Cerebellar cortex (tissue), 1 donor: ENCODE measurements at places on chromosomes 7 and 10.

GRCh38 chr10:13371897-13372470, 23.9 kb upstream of the SEPHS1 start:
- DNase-seq = peak; percentile 88

GRCh38 chr7:24462984-24463383, 110.3 kb upstream of the PALS2 start:
- DNase-seq = no peak

- DNase-seq = no peak
Observed at GRCh38 chr7:8601121-8601520, 167.7 kb downstream of the NXPH1 start.

GRCh38 chr7:51256209-51256781, 60.3 kb downstream of the COBL start:
- DNase-seq = no peak

DNA sequence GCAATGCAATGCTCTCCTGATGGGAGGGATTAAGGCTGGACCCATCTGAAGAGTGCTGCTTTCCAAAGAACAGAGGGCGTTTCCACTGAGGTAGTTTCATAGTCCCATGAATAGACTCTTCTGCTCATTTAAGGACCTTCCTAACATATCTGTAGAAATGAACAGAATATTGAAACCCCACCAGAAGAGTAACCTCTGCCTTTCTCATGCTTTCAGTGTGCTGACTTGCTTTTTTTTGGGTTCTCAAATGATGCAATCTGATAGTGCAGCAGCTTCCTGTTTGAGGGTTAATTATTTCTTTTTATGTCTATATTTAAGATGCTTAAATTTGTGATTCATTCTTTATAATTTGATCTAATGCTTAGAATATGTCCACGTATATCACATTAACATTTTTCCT, 82.2 kb downstream of the GATA3 start:
- no peak for DNase-seq

DNA sequence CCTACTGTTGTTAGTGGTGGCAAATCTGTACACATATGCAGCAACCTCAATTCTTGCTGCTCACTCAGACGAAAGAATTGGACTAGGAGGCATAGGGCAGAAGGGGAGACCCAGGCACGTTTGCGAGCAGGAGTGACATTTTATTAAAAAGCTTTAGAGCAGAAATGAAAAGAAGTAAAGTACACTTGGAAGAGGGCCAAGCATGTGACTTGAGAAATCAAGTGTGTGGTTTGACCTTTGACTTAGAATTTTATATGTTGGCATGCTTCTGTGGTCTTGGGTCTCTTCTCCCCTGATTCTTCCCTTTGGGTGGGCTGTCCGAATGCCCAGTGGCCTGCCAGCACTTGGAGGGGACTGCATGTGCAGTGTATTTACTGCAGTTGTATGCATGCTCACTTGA, 205.5 kb upstream of the SEMA3D start:
- DNase-seq = no peak

DNA sequence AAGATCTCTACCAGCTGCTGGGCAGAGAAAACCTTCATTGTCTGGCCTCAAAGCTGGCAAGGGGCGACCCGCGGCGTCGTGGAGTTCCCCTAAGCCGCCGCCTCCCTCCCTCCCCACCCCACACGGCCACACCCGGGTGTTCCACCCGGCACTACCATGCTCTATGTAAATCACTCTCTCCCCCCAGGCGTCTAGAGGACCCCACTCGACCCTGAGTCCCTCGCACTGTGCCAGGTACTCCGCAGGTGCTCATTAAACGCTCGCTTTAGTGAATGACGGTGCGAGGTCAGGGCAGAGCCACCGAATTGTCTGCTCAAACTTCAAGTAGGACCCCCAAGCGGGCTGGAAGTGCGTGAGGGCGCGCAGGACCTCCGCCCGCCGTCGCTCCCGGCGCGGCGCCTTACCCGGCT, 628 bp downstream of the PARP12 start:
- DNase-seq = no peak

DNA sequence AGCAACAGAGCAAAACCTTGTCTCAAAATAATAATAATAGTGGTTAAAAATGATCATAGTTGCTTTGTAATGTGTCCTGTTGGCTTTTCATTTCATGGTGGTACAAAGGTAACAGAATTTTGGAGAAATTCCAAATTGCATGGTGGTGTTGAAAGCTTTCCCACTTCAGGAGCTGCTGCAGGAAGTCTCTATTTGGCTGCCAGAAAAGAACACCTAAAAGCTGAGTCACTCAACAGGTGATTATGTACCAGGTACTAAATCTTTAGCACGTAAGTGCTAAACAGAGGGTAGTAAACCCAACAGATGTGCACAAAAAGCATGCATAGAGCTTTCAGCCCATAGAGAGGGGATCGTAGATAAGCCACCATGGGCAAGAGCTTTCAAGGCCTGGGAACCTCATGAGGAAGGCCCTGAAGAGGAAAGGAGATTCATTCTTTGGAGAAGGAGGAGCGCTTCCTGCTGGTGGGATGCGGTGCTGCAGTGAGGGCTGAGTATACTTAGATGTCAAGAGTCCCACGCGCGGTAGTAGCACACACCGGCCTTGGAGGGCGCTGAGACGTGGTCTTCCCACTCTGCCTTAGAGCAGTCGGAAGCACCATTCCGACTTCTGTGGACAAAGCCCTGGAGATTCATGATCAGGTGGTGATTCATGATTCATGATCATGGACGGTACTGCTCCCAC, 118.7 kb downstream of the RALA start:
- DNase-seq = peak; percentile 36

- DNase-seq = no peak
Observed at GRCh38 chr7:134963036-134963435, 23.3 kb upstream of the AGBL3 start.

GRCh38 chr10:31594347-31594873, 275.4 kb downstream of the ZEB1 start:
- DNase-seq = no peak

GRCh38 chr7:42964849-42965805, 33.0 kb downstream of the MRPL32 start:
- DNase-seq = no peak

- DNase-seq = no peak
Observed at GRCh38 chr7:69185170-69185569, 413.1 kb upstream of the AUTS2 start.

DNA sequence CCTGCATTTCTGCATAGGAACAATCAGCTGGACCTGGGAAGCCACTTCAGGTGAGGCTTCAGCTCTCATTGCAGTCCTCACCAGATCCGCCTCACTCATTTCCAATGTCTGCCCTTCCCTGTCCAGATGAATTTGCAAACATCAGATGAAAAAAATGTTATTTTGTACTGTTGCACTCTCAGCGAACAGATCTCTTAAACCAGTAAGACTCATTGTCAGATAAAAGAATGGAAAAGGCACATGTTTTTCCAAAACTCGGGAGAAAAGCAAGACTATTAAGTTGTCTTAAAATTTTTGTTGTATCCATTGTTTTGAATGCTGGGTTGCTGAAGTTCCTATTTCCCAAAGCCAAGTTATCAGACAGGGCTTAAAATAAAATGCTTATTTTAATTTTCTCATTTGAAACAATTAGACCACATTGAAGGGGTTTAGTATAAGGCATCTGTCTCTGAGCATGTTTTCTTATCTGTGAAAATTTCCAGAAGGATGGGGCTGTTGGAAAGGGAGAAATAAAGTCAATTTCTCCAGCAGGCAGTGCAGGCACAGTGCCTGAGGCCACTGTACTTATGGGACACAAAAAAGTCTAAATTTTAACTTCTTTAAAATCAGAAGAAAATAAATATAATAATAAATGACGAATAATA, 396.8 kb downstream of the KCNMA1 start:
- DNase-seq = no peak

GRCh38 chr10:15345450-15345849, 25.6 kb downstream of the FAM171A1 start:
- DNase-seq = no peak

DNA sequence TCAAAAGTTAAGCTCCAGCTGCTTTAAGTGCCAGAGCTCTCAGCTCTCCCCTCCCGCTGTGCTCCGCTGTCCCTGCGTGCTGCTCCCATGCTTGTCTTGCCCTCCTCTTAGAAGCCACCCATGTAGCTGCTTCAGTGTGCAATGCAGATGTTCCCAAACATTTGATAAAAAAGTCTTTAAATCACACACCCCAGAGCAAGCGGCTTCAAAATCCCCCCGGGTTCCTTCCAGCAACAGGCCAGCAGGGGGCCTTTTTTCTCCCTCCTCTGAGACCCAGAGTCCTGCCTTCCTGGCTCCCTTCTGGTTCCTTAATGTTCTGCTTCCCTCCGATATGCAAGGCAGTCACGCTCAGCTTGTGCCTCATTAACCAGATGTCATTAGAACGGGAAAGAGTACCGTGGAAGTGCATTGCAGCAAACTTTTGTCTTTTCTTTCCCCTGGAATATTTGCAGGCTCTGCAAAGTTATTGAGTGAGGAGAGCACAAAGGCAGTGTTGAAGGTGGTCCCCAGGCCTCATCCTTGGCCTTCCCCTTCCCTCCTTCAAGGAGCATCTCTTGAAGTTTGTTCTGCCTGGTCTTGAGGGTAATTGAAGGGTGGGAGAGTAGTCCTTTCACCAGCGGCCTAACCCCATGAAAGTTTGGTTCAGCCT, 25.5 kb downstream of the LDB3 start:
- peak; percentile 29 for DNase-seq

DNA sequence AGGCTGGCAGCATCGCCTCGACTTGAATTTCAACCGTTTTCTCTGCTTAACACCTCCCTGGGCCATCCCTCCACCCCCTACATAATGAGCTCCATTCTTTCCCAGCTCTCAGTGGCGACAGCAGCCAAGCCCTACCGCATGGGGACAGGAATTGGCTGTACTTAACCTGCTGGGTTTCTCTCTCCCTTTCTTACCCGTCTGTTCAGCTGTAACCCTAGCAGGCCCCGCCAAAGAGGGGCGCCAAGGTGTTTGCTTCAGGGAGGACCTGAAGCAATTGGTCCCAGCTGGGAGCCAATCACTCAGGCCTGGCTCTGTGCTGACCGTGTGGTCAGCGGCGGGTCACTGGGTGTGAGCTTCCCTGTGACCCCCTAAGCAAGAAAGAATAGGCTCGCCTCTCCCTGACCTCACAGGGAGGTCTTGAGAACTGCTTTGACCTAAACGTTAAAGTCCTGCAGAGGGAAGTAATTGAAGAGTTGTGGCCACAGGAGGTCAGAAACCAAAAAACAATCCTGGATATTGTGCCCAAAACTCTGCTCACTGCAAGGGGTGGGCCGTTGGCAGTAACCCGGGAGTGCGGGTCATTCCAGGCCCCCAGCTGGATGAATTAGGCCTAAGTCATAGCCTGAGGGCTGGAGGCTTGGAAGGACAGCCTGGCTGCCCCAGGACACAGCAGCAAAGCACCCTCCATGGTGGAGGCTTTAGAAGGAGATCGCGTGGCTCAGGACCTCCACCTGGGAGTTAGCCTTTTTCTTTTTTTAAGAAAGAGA, 114.6 kb downstream of the ITIH5 start:
- DNase-seq = no peak

GRCh38 chr10:100805543-100806355, 60.4 kb downstream of the PAX2 start:
- no peak for DNase-seq

GRCh38 chr7:44445986-44446671, 44.3 kb downstream of the NUDCD3 start:
- peak; percentile 85 for DNase-seq

DNA sequence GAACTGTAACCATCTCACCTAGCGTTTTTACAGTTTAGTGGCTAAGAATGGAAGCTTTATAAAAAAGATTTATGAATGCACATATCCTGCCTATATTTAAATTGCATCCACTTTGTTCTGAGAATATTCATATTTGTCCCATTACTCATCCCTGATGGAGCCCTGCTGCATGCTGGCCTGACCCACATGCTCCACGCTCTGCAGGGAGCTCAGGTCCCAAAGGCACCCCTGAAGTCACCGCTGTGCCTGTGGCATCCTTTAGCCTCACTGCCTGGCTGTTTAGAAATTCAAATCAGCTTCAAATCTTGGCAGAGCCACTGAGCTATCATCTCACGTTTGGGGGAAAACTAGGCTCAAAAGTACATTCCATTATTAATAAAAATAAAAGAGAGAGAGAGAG, 24.4 kb downstream of the C10orf90 start:
- no peak for DNase-seq

DNA sequence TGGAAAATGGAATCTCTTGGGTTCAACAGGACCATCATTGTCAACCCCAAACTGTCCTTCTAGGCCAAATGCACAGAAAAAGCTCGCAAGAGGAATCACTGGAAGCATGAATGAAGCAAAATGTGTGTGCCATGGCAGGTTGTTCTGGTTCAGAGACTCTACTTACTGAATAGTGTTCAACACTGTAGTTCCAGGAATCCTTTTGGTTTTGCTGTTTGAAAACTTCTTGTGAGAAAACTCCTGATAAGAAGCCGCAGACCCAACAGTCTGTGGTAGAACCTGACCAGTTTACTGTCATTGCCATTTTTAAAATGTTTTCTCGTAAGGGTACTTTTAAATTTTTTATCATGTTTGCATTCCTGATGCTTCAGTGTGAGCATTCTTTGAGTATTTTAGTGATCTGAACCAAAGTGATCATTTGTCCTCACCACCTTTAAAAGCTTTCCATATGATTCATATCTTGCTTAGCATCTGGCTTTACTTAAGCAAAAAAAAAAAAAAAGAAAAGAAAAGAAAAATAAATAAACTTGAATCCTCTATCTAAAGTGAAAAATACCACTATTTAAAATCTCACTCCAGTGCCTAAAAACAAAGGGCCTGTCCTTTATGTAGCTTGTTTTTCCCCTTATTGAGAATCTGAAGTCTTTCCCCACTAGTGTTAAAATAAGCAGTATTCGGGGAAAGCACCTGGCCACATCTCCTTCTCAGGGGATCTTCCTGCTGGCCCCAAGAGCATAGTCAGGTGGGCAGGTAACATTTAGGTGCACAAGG, 92.4 kb downstream of the WNT2 start:
- DNase-seq = no peak

- no peak for DNase-seq
Observed at GRCh38 chr10:73590881-73591799, at the start of gene USP54. Gene USP54 (minus strand): TSS chr10:73591342. CDS start chr10:73575658, 15,684 bp downstream.

DNA sequence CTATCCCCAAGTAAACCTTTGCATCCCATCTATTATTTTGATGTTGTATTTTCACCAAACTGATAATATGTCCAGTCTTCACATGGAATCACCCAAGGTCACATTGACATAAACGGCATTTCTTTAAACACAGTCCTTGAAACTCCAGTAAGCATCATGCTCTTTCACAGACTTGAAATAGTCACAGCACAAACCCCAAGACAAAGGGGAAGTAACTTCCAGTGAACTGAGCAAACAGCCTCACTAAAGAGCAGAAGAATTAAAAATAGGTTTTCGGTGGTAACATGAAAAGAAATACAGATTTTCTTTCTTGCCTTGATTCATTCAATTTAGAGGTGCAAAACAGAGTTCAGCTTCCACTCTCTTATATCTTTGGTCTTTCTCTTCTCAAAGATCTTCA, 253.7 kb downstream of the SFMBT2 start:
- DNase-seq = no peak

- no peak for DNase-seq
Observed at GRCh38 chr10:11113156-11113555, 95.5 kb downstream of the CELF2 start.

DNA sequence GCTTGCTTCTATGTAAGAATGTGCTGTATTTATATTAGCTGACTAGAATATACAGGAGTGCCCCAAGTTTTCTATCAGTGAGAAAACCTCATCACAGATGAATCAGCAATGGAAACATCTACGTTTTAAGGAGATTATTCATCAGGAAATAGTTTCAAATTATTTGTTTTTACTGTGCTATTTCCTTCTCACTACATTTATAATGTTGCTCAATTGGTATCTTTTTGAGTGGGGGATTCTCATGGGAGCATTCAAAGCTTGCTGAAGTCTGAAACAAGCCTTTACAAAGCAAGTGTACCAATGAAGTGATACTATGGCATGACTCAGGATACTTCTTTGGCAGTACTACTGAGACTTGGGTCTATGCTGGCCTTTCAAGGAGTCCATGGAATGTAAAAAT, 191.1 kb upstream of the SLC26A5 start:
- no peak for DNase-seq
